ENCODE measurements at places on chromosomes 1 and 21.

GRCh38 chr1:7539769-7540175 is 231.3 kb upstream of the VAMP3 start:
- peak; percentile 43 for DNase-seq

- DNase-seq: peak; percentile 39
These were observed 70.8 kb downstream of the DDAH1 start for GRCh38 chr1:85394130-85394529.

GRCh38 chr1:202981939-202982338 is 14.9 kb upstream of the CYB5R1 start:
- DNase-seq: no peak

DNA sequence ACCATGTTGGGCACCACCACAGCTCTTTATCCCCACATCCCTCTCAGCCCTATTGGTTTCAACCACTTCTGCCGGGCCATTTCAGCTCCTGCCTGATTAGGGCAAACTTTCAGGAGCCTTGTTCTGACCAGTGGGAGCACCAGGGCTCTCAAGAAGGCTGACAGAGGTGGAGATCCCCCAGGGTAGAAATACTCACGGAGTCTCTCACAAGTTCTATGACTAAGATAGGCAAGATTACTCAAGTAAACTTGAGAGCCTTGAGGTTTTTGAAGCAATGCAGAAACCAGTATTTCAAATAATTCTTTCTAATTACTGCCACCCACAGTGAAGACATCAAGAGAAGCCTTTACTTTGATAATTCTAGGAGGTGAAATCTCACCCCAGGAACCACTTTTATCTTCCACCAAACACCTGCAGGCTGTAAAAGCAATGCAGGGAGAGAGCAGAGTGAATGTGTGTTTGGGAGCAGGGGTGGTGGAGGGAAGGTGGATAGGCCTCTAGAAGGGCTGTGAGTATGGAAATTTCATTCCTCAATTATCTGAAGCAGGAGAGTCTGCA is 6.6 kb upstream of the PTCH2 start:
- DNase-seq: peak; percentile 53

GRCh38 chr1:159000625-159001024 is 9.1 kb upstream of the IFI16 start:
- DNase-seq: peak; percentile 95

- DNase-seq: peak; percentile 90
These were observed 45.3 kb upstream of the CTBS start for GRCh38 chr1:84619383-84620102.

GRCh38 chr1:196410768-196411167 is 197.5 kb downstream of the KCNT2 start:
- no peak for DNase-seq

DNA sequence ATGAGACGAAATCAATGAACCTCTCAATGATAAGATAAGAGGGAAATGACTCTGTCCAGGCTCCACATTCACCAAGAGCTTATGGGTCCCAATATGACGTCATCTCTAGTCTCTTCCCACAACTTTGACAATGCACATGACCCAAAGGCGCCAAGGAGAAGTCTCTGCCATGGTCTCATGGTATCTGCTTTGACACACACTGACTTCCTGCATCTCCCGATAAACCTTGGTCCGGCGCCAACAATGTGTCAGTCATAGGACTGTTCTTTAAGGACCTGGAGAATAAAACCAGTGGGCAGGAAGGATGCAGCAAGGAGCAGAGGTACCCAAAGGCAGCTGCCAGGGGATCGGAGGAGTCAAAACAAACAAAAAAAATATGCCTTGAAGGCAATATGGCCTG is 46.9 kb upstream of the TMEM51 start:
- peak; percentile 24 for DNase-seq

DNA sequence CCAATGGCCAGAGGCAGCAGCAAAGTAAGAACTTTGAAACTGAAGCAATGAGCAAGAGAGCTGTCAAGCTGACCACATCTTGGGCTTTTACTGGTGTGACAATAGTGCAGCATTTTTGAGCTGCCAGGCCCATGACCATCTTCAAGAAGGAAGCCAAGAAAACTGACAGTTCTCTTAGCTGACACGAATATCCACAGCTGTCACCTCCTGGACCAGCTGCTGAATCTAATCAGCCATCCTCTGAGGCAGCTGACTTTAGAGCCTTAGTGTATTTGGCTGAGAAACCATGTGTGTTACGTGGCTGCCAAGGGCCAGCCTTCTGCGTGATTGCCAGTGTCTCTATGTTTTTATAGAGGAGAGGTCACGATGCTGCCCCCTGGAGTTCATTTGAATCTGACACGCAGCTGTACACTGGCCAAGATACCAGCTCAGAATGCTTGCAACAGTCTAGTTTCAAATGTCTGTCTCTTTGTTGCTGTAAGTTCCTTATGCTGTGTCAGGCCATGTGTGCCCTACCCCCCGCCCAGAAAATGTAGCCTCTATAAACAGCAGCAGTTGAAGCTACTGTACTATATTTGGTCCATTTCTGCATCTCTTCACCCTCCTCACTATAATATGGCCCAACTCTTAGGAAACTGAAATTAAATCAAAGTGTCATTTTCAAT is 39.7 kb downstream of the PALMD start:
- DNase-seq: peak; percentile 82

DNA sequence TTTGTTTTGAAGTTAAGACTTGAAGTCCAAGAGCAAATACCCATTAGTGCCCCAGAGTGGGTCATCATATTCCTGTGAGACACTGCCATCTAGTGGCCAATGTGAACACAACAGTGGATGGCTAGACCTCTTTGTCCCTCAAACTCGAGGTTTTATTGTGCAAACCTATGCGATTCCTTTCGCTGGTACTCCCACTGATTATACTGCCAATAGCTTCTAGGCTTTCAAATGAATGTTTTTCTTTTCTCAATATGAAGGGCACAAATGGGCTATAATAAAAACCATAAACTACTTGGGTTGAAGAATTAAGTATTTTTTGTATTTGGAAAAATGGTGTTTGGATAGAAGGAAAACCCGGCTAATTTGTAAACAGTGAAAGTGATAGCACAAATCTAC is 100.4 kb upstream of the ZNF281 start:
- DNase-seq: peak; percentile 80

DNA sequence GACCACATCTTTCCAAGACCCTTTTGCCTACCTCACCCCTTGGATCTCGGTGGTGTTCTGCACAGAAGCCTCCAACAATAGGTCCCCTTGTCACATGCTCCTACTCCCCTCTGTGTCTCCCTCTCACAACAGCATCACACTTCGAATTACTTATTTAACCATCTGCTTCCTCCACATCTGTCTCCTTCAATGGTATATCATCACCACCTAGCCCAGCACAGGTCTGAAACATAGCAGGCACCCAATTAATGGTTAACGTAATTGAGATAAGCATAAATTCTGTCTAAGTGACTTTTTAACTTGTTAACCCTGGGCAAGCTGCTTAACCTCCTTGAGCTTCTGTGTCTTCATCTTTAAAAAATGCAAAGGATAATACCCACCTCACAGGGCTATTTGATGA is 100.3 kb upstream of the BARHL2 start:
- DNase-seq: no peak

- DNase-seq: peak; percentile 38
These were observed 103.8 kb downstream of the BRINP3 start for GRCh38 chr1:190373705-190374336.

DNA sequence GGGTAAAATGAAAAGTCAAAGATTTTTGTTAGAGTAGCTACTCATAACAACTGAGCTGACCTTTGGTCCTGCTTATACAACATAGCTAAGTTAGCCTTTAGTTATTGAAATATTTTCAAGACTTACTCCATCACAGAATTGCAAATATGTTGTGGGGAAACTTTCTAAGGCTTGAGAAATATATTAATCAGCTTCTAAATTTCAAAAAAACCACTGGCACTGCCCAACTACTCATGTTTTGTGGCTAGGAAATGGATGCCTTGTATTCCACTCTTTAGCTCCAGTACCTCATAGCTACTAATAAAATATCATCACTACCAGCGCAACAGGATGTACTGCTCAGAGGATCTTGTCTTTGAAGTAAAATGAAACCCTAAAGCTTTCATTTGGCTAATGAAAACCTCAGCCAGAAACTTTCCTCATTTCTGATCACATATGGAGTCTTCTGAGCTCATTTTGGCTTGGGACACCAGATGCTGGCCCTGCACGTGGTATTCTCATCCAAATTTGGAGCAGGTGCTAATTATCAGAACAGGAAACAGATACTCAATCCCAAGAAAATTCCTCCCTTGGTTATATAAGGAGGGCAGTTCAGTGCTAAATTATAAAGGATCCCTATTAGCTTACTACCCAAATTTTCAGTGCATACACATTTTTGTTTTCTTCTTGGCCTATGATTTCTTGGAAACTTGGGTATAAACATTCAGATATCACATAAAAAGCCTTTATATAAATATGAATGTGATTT is 690.7 kb downstream of the ADGRL2 start:
- DNase-seq: no peak

GRCh38 chr1:234585330-234586055 is 24.5 kb downstream of the IRF2BP2 start:
- DNase-seq: peak; percentile 33

- peak; percentile 99 for DNase-seq
These were observed 50.6 kb upstream of the LYST start for GRCh38 chr1:235917267-235917811.

GRCh38 chr1:233359905-233360304 is 32.4 kb downstream of the MAP3K21 start:
- DNase-seq: no peak

DNA sequence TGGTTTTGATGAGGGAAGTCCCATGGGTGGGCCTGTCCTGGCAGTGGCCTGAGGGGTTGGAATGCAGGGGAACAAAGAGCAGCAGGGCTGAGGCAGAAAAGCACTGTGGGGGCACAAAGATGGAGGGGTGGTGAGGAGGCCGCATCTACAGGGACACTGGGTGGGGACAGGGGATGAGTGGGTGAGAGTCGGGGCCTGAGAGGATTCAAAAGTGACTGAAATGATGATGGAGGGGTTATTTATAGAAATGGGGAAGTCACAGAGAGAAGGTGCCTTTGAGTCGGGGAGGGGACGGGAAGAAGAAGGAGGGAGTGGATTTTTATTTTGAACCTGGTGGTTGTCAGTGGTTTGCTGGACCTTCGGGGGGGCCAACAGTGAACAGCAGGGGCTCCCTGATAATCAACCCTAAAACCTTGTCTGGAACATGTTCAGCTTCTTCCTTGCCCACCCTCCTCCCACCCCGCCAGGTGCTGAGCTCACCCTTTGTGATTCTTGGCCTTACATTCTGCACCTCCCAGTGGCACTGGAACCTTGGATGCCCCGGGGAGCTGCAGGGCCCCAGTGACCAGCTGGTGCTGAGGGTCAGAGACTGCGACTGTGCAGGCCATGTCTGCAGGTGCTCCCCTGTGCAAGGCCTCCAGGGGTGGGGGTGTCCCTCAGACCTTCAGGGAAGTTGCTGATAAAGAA is 42.9 kb downstream of the IER5 start:
- DNase-seq: no peak

DNA sequence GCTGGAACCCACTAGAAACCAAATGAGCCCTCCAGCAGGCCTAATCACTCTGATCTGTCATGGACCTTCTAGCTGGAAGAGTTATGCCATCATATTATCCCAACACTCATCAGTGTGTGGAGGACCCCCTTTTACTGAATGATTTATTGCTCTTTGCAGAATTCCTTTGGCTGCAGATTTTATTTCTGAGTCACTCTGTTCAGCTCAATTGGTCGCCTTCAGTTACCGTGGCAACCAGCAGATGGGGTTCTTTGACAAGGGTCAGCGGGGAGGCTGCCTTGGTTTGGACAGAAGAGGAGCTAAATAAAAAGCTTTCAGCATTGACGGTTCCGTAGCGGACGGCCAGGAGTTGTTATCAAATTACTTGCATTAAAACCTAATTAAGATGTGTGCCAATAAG is 220.1 kb downstream of the SDCCAG8 start:
- DNase-seq: peak; percentile 59

GRCh38 chr1:158149577-158150269 is 31.0 kb upstream of the CD1D start:
- DNase-seq: peak; percentile 97

- no peak for DNase-seq
These were observed 2.1 kb downstream of the KLHDC7A start for GRCh38 chr1:18482721-18483425.

DNA sequence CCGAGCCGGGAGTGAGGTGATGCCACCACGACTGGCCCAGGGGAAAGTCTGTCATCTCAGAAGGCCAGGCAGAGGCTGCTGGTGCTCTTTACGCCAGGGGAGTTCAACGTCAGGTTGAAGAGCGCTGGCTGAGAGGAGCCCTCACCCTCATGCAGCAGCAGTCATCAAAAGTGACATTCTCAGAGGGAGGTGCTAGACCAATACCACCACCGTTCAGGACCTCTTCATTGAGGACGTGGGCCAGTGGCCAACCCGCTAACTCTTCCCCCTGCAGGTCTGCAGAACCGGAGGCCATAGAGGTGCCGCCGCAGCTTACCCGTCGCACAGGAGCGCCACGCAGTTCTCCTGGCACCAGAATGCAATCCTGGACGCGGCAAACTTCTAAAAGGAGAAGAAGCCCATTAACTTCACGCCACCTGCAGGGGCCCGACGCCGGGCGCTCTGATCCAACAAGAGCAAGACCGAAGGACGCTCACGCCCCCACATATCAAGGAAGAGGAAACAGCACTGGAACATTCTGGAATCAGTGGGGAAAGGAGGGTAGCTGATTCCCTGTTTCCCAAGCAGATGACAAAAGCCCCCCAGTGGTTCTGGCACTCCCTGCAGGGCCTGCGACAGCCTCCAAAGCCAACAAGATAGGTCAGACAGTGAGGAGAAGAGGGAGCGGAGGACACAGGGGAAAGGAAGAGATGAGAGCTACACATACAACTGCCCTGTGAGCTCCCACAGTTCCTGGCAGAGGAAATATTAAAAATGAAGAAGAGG is 24.9 kb downstream of the WDR4 start:
- no peak for DNase-seq

DNA sequence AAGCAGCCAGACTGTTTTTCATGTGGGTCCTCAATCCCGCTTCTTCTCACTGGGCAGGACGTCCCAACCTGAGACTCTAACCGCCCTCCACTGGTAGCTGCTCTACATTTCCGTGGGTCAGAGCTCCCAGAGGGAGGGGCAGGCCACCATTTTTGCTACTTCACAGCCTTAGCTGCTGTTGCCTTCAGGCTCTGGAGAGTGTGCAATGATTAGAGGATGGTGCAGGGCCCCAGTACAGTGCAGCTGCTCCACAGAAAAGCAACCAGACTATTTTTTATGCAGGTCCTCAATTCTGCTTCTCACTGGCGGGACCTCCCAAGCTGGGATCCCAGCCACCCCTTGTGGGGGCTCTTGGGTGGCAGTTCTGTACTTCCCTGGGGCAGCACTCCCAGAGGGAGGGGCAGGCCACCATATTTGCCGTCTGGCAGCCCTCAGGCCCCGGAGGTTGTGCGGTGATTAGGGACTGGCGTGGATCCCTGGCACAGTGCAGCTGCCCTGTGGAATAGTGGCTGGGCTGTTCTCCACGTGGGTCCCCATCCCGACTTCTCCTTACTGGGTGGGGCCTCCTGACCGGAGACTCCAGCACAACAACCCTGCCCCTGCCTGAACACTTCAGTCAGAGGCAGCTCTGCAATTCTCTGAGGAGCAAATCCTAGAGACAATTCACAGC is 647.6 kb upstream of the PKN2 start:
- no peak for DNase-seq

- no peak for DNase-seq
These were observed 46.1 kb downstream of the CR1L start for GRCh38 chr1:207691010-207691409.

GRCh38 chr1:103087256-103087655 is 21.1 kb downstream of the COL11A1 start:
- DNase-seq: no peak
